ENCODE measurements at places on chromosomes 6 and 20. TPM values are rescaled to one million over a fixed set of nuclear protein-coding genes. Genes with fewer than 3 reads are reported as not detected.

The GRM4 gene
- not detected for total RNA-seq

The ADAM33 gene
- total RNA-seq = 11.7 TPM

The FAM83B gene
- total RNA-seq = 0.12 TPM

The CBLN4 gene
- 1.2 TPM for total RNA-seq

The MAS1 gene
- total RNA-seq = not detected

The VTA1 gene
- 35.2 TPM for total RNA-seq

The PRKN gene
- 6.1 TPM for total RNA-seq

DNA sequence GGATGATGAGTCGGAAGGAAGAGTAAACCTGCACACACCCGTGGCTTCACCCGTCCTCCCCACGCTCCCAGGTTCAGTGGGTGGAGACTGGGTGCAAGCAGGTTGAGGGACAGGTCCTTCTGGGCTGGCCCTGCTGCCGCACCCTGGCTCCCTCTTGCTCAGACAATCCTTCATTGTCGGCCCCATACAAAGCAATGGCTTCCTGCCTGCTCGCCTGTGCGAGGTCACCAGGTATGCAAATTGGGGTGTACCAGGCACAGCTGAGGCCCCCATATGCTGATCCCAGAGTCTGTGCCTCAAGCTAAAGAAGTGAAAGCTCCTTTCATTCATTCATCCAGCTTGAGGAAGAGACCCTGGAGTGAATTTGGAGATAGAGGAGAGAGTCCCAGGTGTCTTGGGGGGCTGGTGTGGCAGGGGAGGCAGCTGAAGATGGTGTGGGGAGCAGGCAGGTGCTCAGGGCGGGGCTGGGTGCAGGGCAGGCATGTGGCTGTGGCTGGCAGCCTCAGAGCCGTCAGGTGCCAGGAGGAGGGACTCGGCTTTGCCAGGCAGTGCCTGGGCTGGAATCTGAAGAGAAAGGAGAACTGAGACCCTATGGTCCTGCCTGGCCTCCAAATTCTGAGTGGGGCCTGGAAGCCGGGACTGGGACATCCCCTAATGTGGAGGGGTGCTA lies 4.7 kb downstream of the SLCO4A1 start:
- H3K4me1 ChIP-seq = peaks cover 83% of the 10 kb centered on the region
- H3K27me3 ChIP-seq = peaks cover 19% of the 10 kb centered on the region
- no peak overlapping the region for H3K4me3 ChIP-seq
- H3K36me3 ChIP-seq = no peaks in the 10 kb centered on the region

GRCh38 chr6:45616209-45616608 lies 238.5 kb upstream of the SUPT3H start:
- no peak overlapping the region for H3K4me3 ChIP-seq
- no peak overlapping the region for H3K27ac ChIP-seq
- no peaks in the 10 kb centered on the region for H3K4me1 ChIP-seq
- no peak for DNase-seq

GRCh38 chr20:10644458-10645204 lies 29.2 kb downstream of the JAG1 start:
- peaks cover 100% of the 10 kb centered on the region for H3K36me3 ChIP-seq
- no peak overlapping the region for H3K4me3 ChIP-seq

DNA sequence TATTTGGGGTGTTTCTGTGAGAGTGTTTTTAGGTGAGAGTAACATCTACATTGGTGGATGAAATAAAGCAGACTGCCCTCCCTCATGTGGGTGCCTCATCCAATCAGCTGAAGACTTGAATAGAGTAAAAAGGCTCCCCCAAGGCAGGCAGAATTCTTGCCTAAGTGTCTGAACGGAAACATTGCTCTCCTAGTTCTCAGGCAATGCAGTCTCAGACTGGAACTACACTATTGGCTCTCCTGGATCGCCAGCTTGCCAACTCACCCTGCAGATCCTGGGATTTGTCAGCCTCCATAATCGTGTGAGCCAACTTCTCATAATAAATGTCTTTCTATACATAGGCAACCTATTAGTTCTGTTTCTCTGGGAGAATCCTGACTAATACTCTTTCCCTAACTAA lies 5.5 kb upstream of the TMEM170B start:
- no peak for DNase-seq
- no peaks in the 10 kb centered on the region for H3K27me3 ChIP-seq
- no peak overlapping the region for H3K4me3 ChIP-seq
- H3K4me1 ChIP-seq = peaks cover 12% of the 10 kb centered on the region

DNA sequence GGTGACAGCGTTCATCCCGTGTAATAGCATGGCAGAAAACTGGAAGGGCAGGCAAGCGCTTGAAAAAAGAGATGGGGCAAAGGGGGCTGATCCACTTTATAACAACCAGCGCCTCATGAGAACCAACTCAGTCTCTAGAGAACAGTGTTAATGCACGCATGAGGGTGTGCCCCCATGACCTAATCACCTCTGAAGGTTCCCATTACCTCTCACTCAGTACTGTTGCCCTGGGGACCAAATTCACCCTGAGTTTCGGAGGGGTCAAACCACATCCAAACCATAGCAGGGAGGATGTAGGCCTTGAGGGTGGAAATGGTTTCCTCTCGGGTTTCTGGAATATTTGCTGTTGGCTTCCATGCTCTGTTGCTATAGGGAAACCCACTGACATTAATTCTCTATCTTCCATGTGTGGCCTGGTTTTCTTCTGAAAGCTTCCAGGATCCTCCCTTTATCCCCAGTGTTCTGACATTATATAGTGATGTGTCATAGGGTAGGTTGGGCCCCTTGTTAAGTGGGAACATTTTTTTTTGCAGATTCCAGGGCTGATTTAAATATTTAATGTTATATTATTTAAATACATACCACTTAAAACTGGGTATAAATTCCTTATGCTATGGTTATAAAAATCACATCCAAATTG lies 65.2 kb downstream of the PPP1R14C start:
- H3K36me3 ChIP-seq = no peaks in the 10 kb centered on the region
- no peaks in the 10 kb centered on the region for H3K27me3 ChIP-seq
- no peak overlapping the region for H3K27ac ChIP-seq
- peaks cover 18% of the 10 kb centered on the region for H3K4me1 ChIP-seq

- no peaks in the 10 kb centered on the region for H3K36me3 ChIP-seq
- no peak for DNase-seq
- peaks cover 60% of the 10 kb centered on the region for H3K4me1 ChIP-seq
- H3K27ac ChIP-seq = no peak overlapping the region
- no peak overlapping the region for H3K4me3 ChIP-seq
- H3K27me3 ChIP-seq = no peaks in the 10 kb centered on the region
Measured at GRCh38 chr6:17703256-17703694, 3.5 kb downstream of the NUP153 start.

- no peak overlapping the region for H3K27ac ChIP-seq
- peaks cover 72% of the 10 kb centered on the region for H3K27me3 ChIP-seq
- H3K4me1 ChIP-seq = no peaks in the 10 kb centered on the region
Measured at GRCh38 chr20:46137816-46138215, 19.7 kb downstream of the CD40 start.

GRCh38 chr20:58402827-58403226 lies 13.8 kb downstream of the VAPB start:
- H3K36me3 ChIP-seq = no peaks in the 10 kb centered on the region
- no peak overlapping the region for H3K27ac ChIP-seq
- H3K4me1 ChIP-seq = peaks cover 43% of the 10 kb centered on the region
- H3K4me3 ChIP-seq = no peak overlapping the region
- DNase-seq = no peak

- H3K36me3 ChIP-seq = no peaks in the 10 kb centered on the region
- H3K4me3 ChIP-seq = no peak overlapping the region
- peaks cover 69% of the 10 kb centered on the region for H3K4me1 ChIP-seq
- H3K27ac ChIP-seq = peak overlapping the region; percentile 62
- DNase-seq = peak; percentile 60
Measured at GRCh38 chr6:46935687-46936086, 13.9 kb upstream of the ADGRF5 start.

DNA sequence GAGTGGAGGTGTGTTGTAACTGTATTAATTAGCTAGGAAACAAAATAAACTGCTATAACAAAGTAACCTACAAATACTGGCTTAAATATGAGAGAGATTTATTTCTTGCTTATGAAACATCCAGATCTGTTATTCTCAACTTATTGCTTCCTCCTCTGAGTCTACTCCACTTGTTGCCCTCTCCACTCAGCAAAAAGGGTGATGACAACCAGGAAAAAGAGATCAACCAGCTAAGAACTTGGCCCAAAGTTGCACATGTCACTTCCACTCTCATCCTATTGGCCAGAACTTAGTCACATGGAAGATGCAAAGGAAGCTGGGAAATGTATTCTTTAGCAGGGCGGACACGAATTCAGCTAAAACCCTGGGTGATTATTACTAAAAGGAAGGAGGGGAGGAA lies 5.2 kb upstream of the TP53RK start:
- no peaks in the 10 kb centered on the region for H3K4me1 ChIP-seq
- DNase-seq = no peak
- H3K27me3 ChIP-seq = no peaks in the 10 kb centered on the region
- no peaks in the 10 kb centered on the region for H3K36me3 ChIP-seq
- no peak overlapping the region for H3K4me3 ChIP-seq
- no peak overlapping the region for H3K27ac ChIP-seq

DNA sequence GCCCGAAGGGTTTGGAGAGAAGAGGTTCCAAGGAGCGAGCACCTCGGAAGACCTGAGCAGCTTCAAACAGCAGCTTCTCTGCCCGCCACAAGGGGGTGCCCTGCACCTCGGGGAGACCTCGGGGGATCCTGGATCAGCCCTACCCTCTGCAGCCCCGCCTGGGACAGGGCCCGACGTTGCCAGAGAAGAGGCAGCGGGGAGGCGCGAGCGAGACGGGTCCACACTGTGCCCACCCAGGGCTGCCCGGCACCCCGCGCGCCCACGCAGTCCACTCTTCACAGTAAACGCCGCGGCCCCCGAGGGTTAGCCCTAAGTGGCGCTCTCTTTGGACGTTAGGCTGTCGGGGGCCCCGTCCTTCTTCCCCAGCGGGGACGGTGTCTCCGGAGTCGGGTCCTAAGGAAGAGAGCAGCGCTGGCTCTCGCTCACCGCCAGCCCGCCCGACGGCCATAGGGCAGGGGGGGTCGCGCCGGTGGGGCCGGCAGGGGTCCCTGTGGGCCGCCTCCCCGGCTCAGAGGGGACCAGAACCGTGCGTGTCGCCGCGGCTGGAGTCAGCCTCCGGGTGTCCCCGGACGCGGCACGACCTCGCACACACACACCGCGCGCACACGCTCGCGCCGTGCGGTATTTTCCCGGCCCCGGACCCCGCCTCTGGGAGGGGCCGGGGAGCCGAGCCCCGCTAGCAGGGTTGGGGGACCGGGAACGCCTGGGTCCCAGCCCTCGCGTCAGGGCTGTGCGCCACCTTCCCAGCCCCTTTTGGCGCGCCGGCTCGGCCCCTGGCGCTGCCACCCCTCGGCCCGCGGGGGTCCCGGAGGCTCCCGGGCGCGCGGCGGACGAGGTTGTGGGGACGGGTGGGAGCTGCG lies 929 bp downstream of the CDH22 start:
- H3K27me3 ChIP-seq = peaks cover 87% of the 10 kb centered on the region
- H3K27ac ChIP-seq = no peak overlapping the region
- DNase-seq = peak; percentile 72
- H3K36me3 ChIP-seq = no peaks in the 10 kb centered on the region
- H3K4me1 ChIP-seq = peaks cover 11% of the 10 kb centered on the region
- H3K4me3 ChIP-seq = peak overlapping the region; percentile 51

GRCh38 chr20:34302312-34302722 lies 838 bp downstream of the AHCY start:
- H3K4me1 ChIP-seq = peaks cover 24% of the 10 kb centered on the region
- H3K27me3 ChIP-seq = no peaks in the 10 kb centered on the region
- no peaks in the 10 kb centered on the region for H3K36me3 ChIP-seq
- DNase-seq = no peak
- peak overlapping the region; percentile 96 for H3K4me3 ChIP-seq

DNA sequence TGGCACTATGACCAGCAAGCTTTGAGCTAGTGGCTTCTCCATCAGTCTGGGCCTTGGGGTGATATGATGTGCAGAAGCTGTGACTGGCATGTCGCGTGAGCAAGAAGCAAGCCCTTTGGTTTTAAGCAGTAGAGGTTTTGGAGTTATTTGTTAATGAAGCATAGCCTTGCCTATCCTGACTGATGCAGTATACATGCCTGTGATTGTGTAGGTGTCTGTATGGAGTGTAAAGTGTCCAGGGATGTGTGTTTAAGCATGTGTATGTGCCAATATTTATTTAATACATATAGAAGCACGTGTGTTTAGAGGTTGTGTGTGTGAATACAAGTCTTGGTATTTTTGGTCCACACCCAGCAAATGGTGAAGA lies 61.0 kb upstream of the CCDC167 start:
- H3K36me3 ChIP-seq = no peaks in the 10 kb centered on the region
- peaks cover 19% of the 10 kb centered on the region for H3K27me3 ChIP-seq
- no peak overlapping the region for H3K4me3 ChIP-seq

DNA sequence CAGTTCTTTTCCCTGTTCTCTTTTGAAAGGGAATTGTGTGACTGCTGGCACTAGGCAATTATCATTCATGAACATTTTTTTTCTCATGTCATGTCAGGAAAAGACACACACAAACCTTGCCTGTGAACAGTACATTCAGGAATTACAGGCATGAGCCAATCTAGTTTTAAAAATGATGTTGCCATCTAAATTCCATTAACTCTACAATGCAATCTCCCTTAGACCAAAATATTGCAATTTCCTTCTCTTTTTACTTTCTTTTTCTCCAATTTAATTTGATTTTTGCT lies 127.5 kb upstream of the STMND1 start:
- DNase-seq = no peak
- H3K36me3 ChIP-seq = no peaks in the 10 kb centered on the region
- H3K27ac ChIP-seq = no peak overlapping the region

GRCh38 chr20:57223648-57224489 lies 42.6 kb downstream of the BMP7 start:
- no peak overlapping the region for H3K27ac ChIP-seq
- H3K4me1 ChIP-seq = no peaks in the 10 kb centered on the region
- H3K36me3 ChIP-seq = no peaks in the 10 kb centered on the region
- no peaks in the 10 kb centered on the region for H3K27me3 ChIP-seq

DNA sequence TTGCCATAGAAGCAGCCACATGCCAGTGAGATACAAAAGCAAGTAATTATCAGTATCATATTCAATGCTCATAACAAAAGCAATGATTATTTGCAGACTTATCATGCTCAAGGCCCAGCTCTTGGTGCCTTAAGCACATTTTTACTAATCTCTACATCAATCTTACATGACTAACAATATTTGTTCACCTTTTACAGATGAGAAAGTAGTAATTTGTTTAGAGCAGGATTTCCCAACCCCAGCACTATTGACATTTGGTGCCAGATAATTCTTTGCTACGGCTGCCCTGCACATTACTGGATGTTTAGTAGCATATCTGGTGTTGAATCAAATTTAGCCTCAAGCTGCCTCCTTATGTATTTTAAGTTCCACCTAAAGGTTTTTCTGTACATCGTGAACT lies 19.0 kb upstream of the DOK5 start:
- no peaks in the 10 kb centered on the region for H3K36me3 ChIP-seq
- H3K27ac ChIP-seq = no peak overlapping the region
- no peaks in the 10 kb centered on the region for H3K27me3 ChIP-seq
- H3K4me1 ChIP-seq = no peaks in the 10 kb centered on the region

GRCh38 chr6:111850295-111850937 lies 22.8 kb downstream of the FYN start:
- H3K27me3 ChIP-seq = no peaks in the 10 kb centered on the region
- H3K36me3 ChIP-seq = peaks cover 4% of the 10 kb centered on the region
- no peak overlapping the region for H3K27ac ChIP-seq
- H3K4me1 ChIP-seq = peaks cover 47% of the 10 kb centered on the region

GRCh38 chr6:6217855-6218758 lies 102.4 kb downstream of the F13A1 start:
- no peaks in the 10 kb centered on the region for H3K36me3 ChIP-seq
- no peaks in the 10 kb centered on the region for H3K4me1 ChIP-seq
- no peak for DNase-seq
- H3K27ac ChIP-seq = no peak overlapping the region

GRCh38 chr6:162377735-162378134 lies 349.8 kb downstream of the PRKN start:
- H3K4me1 ChIP-seq = no peaks in the 10 kb centered on the region
- no peak overlapping the region for H3K27ac ChIP-seq
- H3K4me3 ChIP-seq = no peak overlapping the region
- DNase-seq = no peak

All from lower lobe of right lung (tissue), 2 donors.